NCI-H226 (cell line): ENCODE measurements at places on chromosomes 16 and 17.
A peak's percentile ranks its signal among the peaks of the same experiment; 100 is the strongest.

- DNase-seq: no peak
These were observed 198.6 kb downstream of the AATF start for GRCh38 chr17:37147301-37147812.

- DNase-seq: peak; percentile 3
These were observed 383.2 kb upstream of the CCL2 start for GRCh38 chr17:33871720-33872540.

DNA sequence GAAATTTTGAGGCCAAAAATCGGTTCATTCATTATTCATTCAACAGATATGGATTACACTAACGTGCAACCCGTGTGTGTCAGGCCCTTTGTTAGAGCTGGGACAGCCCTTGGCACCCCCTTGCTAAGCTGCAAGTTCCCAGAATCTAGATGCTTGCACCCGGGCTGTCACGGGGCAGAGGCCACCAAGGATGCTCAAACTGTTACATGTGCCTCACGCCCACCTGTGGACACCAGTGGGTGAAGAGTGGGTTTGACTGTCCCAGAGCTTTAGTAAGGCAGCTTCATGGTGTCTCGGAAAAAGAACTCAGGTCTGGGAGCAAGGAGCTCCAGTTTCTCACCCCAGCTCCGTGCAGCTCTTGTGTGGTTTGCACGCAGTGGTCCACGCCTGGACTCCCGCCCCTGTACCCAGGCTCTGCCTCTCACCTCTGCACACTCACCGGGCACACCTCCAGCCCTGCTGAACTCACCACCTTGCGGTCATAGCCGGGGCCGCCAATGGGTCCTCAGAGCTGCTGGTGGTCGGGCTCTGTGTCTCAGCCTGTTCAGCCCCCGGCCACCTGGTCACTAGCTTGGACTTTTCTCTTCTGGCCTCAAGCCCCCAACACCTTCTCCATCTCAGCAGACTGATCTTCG lies 53.7 kb upstream of the CACNG4 start:
- no peak for DNase-seq

GRCh38 chr16:81785138-81785924 lies 6.2 kb downstream of the PLCG2 start:
- no peak for DNase-seq

- no peak for DNase-seq
These were observed 35.5 kb upstream of the PSMD7 start for GRCh38 chr16:74261068-74261467.

DNA sequence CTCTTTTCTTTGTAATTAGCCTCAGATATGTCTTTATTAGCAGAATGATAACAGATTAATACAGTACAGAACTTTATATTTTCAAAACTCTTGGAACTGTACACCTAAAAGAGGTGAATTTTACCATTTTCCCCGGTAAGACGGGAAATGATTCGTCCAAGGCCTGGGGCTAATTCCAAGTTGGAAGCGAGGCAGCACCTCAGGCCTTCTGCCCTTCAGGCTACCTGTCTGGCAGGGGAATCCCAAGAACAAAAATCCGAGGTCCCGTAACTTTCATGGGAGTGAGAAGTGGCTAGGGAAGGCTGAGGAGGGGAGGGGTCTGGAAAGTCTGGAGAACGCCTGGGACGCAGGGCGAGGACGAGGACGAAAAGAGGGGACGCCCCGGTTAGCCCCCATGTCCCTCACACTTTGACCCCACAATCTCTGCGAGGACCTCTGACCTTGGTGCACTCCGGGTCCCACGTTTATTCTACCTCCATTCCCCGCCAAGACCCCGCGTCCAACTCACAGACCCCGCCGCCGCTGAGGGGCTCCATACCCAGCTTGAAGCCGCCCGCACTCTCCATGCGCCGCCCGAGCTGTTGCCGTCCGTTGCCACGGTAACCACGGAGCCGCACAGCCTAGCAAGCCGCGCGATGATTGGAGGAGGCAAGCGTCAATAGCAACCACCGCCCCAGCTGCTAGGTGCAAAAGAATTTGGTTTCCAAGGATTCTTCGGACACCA lies at the start of gene HYDIN:
Gene HYDIN (minus strand): TSS at position 601 of the 724 bp plus-strand sequence. CDS start 43,827 bp downstream, outside the sequence.
- DNase-seq: peak; percentile 11

DNA sequence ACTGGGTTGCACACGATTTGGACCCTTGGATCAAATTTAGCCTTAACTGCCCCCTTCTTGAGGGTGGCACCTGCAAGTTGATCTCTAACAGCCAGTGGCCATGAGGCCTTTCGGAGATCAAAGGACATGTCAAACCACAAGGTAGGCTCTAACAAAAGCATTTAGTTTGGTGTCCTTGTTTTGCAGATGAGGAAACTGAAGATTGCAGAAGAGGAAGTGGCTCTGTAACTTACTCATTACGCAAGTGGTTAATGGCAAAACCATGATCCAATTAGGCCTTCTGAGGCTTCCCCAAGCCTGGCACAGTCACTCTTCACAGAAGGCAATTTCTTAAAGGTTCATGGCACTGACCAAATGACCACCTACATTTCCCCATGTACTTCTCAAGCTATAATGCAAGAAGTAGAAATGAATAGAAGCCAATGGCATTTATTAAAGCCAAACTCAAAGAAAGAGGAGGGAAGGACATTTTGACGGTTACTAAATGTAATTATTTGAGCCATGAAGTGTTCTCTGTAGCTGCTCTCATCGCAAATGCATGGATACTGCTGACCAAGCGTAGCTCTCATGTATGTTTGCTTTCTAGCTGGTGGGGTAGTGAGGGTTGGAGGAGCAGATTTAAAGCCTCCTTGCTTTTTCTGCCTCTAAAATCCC lies 32.8 kb upstream of the ABCC12 start:
- no peak for DNase-seq

DNA sequence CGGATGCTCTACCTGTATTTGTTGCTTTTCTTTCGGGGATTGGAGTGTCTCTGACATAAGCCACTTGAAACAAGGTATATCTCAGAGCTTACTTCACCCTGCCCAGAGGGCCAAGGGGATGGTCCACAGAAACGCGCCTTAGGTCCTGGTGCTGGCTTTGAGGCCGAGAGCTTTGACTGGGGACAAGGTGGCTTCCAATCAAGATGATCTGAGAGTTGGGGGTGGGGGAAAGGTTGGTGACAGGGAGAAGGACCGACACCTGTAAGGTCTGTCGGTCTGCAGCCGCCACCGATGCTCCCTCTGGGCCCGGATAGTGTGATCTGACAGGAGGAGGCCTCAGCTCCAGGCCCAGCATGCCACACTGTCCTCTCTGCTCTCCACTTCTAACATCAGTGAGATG lies 21.8 kb upstream of the SPATA32 start:
- no peak for DNase-seq

DNA sequence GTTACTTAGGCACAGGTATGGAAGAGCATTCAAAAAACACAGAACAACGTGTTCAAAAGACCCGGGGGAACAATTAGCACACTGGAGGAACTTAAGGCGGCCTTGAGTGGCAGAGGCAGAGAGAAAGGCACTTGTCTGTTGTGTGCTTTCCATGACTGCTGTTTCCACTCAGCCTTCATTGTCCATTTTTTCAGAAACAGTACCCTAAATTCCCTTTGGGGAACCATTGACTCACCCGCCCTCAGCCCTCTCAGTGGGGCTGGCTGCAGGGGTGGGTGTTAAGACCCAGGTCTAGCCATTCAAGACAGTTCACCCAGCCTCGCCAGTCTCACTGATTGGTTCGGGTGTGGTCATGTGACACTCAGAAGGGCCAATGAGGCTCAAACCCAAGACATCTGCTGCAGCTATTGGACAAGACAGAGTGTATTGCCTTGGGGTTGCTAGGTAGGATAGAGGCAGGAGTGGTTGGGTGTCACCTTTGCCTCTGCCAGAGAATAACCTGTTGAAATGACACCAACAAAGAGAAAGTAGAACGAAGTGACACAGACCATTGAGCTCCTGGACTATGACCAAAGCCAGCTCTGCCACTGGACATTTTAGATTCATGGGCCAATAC lies 19.6 kb upstream of the CEP20 start:
- peak; percentile 50 for DNase-seq

DNA sequence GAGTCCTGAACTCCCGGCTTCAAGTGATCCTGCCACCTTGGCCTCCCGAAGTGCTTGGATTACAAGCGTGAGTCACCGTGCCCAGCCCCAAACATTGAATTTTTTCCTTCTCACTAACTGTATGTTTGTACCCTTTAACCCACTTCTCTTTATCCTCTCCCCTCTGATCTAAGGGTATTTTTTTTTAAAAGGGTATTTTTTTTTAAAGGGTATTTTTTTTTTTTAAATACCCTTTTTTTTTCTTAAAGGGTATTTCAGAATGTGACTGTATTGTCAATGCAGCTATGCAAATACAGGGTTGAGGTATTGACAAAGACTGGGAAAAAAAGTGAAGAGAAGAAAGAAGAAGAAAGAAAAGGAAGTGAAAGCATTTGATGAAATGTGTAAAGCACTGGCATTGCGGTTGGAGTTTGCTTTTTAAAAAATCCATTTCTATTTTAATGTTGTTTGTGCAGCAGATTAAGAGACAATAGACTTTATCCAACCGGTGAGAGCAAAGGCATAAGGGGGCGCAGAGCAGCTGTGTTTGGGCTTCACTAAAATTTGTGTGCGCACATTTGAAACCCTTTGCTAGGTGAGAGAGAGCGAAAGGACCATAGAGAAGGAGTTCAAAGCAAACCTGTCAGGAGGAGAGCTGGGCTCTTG lies 42.4 kb downstream of the SYT17 start:
- DNase-seq: no peak

DNA sequence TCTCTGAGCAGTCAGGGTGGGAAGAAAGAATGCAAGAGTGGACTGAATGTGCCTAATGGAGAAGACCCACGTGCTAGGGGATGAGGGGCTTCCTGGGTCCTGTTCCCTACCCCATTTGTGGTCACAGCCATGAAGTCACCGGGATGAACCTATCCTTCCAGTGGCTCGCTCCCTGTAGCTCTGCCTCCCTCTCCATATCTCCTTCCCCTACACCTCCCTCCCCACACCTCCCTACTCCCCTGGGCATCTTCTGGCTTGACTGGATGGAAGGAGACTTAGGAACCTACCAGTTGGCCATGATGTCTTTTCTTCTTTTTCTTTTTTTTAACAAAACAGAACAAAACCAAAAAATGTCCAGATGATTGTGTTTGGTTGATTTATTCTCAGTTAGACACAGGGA lies 14.1 kb downstream of the IGFBP4 start:
- DNase-seq: no peak

GRCh38 chr16:24635900-24636610 lies 93.4 kb upstream of the TNRC6A start:
- DNase-seq: peak; percentile 91

- DNase-seq: no peak
These were observed 6.2 kb downstream of the PCGF2 start for GRCh38 chr17:38741921-38742410.

- no peak for DNase-seq
These were observed 16.1 kb downstream of the CCR7 start for GRCh38 chr17:40548982-40549685.

- no peak for DNase-seq
These were observed 29.8 kb downstream of the GPATCH8 start for GRCh38 chr17:44473367-44473766.

DNA sequence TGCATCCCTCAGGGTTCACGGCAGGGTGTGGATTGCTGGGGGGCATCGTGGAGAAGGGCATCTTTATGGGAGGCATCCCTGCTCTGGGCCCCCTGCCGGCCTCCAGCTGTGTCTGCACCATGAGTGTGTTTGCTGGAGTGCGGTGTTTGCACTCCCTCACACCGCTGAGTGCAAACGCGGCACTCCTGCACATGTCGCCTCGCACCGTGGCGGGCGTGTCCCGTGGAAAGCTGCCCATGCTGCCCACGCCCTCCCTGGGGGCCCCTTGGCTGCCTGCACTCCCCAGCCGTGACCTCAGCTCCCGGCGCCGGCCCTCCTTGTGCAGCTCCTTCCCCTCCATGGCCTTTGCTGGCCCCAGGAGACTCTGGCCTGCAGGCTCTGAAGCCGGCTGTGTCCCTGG lies 74.6 kb upstream of the ZNF750 start:
- no peak for DNase-seq

GRCh38 chr17:6257336-6257735 lies 177.6 kb downstream of the AIPL1 start:
- DNase-seq: peak; percentile 45

GRCh38 chr17:51325471-51325870 lies 65.1 kb downstream of the UTP18 start:
- DNase-seq: no peak

- no peak for DNase-seq
These were observed 3.4 kb upstream of the DHRS13 start for GRCh38 chr17:28906276-28906675.

GRCh38 chr17:56020369-56020768 lies 132.9 kb upstream of the ANKFN1 start:
- no peak for DNase-seq

GRCh38 chr16:71693164-71693563 lies 31.3 kb downstream of the PHLPP2 start:
- no peak for DNase-seq

GRCh38 chr16:69691980-69692911 lies 34.1 kb downstream of the NQO1 start:
- no peak for DNase-seq

DNA sequence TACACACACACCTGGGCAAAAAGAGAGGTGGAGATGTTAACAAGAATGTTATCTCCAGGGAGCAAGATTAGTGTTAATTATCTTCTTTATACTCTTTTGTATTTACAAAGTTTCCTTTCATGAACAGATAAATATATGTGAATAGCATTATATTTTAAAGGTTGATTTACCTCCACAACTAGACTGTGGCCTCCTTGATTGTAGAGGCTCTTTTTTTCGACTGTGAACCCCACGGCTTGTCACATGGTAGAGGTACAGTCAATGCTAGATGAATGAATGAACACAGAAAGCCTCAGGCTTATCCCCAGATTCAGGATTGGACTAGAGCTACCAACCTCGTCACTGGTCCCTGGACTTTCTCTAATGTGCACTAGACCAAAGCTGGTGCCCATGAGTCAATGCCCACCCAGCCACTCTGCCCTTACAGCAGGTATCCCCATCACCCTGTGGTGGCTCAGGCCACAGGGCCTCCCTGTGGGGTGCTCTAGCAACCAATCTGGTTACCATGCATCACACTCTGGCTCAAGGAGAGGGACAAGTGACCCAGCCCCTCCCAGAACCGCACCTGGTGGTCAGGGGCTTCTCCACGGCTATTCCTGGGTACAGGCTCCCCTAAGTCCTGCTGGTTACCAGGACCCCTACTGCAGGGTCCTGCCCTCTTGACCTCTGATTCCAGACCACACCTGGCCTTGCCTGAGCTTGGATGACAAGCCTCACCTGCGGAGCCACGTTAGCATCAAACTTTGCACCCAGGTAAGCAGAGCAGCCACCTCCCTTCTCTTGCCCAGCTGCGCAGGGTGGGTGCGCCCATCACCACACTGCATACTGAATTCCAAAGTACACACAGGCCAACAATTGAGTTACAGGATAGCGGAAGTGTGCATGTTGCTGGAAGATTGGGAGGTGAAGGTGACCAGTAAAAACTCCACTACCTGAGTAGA lies 101.0 kb downstream of the CDYL2 start:
- DNase-seq: no peak

- DNase-seq: peak; percentile 87
These were observed 3.9 kb upstream of the NLRC5 start for GRCh38 chr16:56985288-56985961.

GRCh38 chr17:74608511-74608910 lies 15.0 kb downstream of the CD300E start:
- DNase-seq: no peak

DNA sequence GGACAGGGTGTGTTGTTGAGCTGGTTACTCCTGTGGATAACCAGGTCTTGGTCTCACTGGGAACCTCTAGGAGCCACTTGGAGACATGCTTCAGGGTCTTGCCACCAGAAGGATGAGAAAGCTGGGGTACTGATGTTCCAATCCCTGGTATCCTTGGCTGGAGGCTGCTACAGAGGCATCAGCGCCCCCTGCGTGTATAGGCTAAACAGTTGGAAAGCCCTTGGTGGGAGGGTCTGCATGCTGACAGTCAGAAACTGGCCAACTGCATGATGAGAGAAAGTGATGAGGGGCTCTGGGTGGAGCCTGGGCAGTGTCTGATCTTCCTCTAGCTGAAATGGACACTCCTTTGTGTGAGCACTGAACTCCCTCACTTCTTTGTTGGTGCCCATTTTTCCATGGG lies 536.9 kb downstream of the XYLT1 start:
- no peak for DNase-seq
